ENCODE measurements at places on chromosomes 16 and 17.

DNA sequence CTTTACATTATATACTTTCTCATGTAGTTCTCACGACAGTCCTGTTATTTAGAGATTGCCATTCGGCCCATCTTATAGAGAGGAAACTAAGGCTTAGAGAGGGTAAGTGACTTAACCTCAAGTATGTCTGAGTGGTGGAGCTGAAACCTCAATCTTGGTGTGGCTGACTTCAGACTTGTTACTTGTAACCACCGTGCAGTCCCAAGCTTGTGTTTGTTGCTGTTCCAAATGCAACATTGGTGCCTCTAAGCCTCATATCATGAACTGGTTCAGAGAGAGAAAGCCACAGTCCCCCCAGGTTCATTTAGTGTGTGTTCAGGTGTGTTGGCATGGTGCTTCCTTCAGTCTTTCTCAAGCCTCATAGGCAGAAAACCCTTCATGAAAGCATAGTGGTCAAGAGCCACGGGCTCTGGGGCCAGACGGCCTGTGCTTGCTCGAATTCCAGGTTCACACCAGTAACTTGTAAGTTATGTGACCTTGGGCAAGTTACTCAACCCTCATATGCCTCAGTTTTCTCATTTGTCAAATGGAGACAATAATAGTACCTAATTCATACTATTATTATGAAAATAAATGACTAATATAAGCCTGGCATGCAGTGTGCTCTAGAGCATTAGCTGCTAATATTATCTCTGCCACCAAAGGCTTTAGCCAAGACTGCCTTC lies 39.9 kb downstream of the CDH1 start:
- no peak for DNase-seq

DNA sequence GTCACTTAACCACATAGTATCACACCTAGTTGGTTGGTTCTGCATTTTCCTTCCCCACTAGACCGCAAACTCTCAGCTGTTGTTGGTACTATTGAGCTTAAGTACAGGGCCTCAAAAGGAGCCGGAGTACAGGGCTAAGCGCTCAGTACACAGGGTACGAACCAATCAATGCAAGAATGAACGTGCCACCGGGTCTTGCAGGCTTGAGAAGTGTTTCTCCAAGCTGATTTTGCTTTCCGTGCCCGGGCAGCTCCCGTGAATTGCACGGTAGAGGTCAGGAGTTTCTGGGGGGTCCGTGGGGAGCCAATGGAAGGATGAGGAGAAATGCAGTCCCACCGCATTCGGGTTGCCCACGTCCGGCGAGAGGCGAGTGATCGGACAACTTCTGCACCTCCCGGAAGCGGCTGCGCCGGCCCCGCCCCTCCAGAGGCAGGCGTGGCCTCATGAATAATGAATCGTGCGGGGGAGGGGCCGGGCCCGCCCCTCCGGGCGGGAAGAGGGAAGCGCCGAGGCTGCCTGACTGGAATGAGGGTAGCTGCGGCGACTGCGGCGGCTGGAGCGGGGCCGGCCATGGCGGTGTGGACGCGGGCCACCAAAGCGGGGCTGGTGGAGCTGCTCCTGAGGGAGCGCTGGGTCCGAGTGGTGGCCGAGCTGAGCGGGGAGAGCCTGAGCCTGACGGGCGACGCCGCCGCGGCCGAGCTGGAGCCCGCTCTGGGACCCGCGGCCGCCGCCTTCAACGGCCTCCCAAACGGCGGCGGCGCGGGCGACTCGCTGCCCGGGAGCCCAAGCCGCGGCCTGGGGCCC lies at the start of gene SNTB2:
Gene SNTB2, plus strand, starts transcription at position 523 of the 804 bp plus-strand sequence. Its CDS starts 3 bp downstream, at position 526.
- peak; percentile 93 for DNase-seq

GRCh38 chr17:3531266-3532101 lies 26.1 kb downstream of the TRPV3 start:
- no peak for DNase-seq

DNA sequence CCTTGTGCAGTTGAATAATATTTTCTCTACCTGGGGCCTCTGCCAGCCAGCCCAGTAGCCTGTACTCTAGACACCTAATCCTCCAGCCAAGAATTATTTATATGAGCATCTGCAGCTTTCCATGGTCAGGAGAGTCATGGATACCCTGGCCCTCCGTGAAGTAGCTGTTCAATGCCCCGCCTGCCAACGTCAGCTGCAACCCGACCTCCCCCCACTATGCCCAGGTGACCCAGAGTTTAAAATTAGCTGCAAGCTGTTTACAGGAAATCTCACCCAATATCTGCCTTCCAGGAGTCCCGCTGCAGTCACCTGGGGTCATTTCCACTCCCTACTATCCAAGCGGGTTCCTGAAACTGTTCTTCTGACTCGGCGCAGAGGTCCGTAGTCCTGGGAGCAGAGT lies 12.3 kb downstream of the SDR42E2 start:
- DNase-seq: no peak

DNA sequence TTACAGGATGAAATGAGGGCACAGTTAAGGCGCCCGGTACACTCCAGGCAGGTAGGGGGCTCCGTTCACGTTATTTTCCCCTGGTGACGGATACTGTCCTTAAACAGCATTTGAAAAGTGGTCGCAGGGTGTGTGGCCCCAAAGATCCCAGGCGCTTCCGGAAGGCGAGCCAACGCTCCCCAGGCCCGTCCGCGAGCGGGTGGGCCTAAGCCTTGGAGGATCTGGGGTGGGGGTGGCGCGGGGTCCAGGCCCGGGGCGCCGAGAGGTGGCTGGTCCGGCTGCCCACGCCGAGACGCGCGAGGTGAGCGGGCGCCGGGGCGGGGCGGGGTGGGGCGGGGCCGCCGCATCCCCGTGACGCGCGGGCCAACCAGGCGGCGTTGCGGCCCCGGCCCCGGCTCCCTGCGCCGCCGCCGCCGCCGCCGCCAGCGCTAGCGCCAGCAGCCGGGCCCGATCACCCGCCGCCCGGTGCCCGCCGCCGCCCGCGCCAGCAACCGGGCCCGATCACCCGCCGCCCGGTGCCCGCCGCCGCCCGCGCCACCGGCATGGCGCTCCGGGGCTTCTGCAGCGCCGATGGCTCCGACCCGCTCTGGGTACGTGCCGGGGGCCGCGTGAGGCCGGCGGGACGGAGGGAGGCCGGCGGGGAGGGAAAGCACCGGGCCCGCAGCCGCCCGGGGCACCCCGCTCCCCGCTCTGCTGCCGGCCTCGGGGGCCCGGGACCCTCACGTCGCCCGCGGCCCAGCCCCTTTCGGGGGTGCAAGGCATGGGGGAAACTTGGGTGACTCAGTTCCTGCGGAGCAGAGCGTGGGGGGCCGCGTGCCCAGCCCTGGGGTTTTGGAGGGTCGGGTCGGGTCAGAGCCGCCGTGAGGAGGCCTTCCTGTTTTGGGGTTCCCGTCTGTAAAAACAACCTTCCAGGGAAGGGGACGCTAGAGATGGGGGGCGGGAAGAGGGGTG lies at the start of gene ABCC1:
Gene ABCC1, plus strand, starts transcription at position 407 of the 951 bp plus-strand sequence. Its CDS starts 136 bp downstream, at position 543.
- peak; percentile 68 for DNase-seq

Data from hepatic stellate cell (primary cell).